NAMALWA (cell line): ENCODE measurements at places on chromosomes 16 and 17.

- no peak for DNase-seq
Observed at GRCh38 chr17:57861000-57861789, 11.4 kb upstream of the MRPS23 start.

- DNase-seq: peak; percentile 58
Observed at GRCh38 chr17:78359997-78360370, at the start of gene SOCS3. TSS of gene SOCS3 (minus strand) at chr17:78360077. CDS start at chr17:78359095, 982 bp downstream.

DNA sequence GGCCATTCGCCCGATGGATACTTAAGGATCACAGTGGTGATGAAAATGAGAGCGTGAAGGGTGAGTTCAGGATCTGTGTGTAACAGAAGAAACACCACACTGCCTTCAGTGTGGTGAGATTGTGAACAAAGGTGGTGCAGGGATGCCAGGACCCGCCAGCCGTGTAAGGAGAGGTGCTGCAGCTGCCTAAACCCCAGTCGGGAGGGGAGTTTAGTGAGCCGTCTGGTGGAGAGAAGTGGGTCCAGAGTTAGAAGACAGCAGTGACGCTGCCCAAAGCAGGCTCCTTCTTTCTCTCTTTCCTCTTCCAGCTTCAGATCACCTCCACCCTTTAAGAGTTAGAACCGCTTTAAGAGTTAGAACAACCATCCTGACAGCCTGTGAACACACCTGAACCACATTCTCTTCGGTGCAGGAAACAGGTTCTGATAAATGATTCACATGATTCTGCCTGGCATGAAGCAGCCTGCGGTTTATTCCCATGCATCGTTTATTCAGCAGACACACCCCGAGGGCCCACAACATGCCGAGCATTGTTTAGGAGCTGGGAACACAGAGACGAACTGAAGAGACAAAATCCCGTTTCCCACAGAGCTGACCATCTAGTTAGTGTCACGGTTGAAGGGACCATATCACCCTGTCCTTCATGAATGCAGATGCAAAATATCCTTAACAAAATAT, 84.0 kb upstream of the DNAH17 start:
- DNase-seq: no peak

DNA sequence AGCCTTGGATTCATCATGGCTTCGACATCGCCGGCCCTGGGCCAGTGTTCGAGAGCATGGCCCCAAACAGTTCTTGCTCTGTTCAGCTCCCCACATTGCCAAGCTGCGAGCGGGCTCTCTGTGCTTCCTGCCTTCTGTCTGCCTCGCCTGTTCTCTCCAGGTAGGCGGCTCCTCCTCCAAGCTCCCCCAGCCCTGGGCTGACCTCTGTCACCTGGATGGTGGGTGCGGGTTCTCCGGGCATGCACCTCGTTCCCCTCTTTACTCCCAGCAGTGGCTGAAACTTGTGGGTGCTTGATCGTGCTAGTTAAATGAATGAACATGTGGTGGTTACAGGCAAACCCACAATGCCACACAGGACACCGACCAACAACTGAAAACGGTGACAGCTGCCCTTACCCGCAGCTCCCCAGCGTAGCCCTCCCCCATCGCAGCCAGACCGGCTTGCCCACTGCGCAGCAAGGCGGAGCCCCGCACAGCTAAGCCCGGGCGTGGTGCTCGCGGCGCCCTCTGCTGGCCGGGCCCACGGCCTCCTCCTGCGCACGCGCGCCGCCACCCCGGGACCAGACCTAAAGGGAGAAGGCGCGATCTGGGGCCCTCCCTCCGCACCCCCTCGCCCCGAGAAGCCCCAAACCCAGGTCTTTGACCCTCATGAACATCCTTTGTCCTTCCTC, 23.0 kb upstream of the EIF1 start:
- peak; percentile 93 for DNase-seq

- no peak for DNase-seq
Observed at GRCh38 chr17:48002916-48003416, 32.1 kb downstream of the CDK5RAP3 start.

GRCh38 chr16:56995136-56995805, 5.9 kb downstream of the NLRC5 start:
- DNase-seq: no peak

DNA sequence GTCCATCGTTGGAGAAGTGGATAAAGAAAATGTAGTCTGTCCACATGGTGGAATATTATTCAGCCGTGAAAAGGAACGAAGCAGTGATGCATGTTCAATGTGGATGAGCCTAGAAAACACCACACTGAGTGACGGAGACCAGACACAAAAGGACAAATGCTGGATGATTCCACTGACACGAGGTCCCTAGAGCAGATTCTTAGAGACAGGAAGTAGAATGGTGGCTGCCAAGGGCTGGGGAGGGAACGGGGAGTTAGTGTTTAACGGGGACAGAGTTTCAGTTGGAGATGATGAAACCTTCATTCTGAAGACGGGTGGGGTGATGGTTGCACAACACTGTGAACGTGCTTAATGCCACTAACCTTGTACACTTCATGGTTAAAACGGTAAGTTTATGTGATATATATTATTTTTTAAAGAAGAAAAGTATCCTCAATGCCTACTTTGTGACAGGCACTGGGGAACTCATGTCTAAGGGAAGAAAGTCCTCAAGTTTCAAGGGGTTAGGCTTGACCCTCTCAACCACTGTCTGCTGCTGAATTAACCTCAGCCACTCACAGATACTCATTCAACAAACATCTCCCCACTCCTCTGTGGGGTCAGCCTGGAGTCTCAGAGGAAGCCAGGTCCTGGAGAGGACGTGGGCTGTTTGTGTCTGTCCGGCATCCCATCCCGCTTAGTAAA, 17.6 kb downstream of the C16orf74 start:
- DNase-seq: no peak

- no peak for DNase-seq
Observed at GRCh38 chr16:67026570-67026969, 2.4 kb upstream of the CBFB start.

DNA sequence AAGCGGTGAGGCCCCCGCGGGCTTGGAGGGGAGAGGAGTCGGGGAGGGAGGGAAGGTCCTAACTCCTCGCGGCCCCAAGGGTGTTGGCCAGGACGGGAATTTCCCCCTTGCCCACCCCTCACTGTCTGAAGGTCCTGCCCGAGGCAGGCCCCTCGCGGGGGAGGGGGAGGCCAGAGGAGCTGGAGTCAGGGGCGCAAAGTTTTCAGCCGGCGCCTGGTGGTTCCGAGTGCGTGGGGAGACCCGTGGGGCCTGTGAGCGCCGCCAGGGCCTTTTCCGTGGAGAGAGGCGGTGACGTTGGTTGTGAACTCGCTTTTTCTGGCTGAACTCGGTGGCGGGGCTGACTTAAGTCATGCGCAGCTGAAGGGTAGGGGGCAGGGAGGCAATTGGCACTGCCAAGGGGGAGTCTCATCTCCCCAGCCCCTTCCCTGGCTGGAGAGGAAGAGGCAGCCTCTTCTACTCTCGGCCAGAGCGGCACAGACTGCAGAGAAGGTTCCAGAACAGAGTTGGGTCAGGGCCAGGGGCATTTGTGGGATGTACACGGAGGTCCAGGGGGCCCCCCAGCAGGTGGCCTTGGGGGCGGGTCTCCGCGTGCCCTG, 1.5 kb downstream of the CACNA1H start:
- no peak for DNase-seq

- DNase-seq: peak; percentile 68
Observed at GRCh38 chr17:39757931-39758873, 20.5 kb downstream of the GRB7 start.

DNA sequence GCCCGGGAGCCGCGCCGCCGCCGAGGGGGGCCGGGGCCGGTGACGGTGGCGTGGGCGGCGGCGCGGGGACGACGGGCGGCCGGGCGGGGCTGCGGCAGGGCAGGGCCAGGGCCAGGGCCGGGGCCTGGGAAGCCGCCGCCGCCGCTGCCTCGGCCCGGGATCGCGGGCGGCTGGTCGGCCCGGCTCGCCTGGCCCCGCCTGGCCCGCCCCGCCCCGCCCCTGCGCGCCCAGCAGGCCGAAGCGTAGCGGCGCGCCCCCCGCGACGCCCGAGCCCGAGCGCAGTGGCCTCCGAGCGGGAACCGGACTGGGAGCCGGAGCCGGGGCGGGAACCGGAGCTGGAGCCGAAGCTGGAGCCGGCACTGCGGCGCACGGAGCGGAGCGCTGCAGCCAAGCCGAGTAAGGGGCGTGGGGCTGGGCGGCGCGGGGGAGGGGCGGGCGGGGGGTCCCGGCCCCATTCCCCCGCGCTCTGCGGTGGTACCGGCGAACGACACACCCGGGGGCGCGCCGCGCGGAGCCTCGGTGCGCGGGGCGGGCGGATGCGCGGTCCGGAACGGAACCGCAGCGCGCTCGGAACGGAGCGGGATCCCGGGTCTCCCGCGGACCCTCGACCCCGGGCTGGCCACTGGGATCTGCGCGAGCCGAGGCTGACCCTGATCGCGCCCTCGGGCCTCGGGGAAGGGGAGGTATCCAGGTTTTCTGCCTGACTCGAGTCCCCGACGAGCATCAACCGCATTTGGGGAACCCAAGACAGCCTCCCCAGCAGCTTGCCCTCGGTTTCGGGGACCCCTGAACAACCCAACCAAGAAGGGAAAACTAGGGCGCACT, at the start of gene BEAN1:
Gene BEAN1 (plus strand): TSS at position 260 of the 825 bp plus-strand sequence. CDS start 10,382 bp downstream, outside the sequence.
- no peak for DNase-seq

- DNase-seq: peak; percentile 75
Observed at GRCh38 chr17:55295411-55296170, 30.8 kb downstream of the HLF start.

- no peak for DNase-seq
Observed at GRCh38 chr16:88988980-88989811, 12.2 kb upstream of the CBFA2T3 start.

DNA sequence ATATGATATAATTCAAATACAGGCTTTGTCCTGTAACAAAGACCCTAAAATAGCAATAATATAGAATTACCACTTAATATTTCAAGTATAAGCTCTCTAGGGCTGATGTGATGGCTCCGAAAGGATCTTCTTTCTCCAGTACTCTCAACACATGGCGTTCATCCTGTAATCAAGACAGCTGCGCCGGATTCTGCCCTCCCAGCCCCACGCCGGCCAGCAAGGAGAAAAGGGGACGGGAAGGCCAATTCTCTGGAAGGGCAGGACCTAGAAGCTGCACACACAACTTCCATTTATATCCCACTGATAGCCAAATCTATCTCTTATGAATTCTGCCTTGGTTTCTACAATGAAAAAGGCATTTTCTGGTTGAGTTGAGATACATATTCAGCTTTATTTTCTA, 32.0 kb downstream of the CCDC182 start:
- no peak for DNase-seq

GRCh38 chr17:66138120-66138519, 53.8 kb downstream of the CEP112 start:
- peak; percentile 23 for DNase-seq

DNA sequence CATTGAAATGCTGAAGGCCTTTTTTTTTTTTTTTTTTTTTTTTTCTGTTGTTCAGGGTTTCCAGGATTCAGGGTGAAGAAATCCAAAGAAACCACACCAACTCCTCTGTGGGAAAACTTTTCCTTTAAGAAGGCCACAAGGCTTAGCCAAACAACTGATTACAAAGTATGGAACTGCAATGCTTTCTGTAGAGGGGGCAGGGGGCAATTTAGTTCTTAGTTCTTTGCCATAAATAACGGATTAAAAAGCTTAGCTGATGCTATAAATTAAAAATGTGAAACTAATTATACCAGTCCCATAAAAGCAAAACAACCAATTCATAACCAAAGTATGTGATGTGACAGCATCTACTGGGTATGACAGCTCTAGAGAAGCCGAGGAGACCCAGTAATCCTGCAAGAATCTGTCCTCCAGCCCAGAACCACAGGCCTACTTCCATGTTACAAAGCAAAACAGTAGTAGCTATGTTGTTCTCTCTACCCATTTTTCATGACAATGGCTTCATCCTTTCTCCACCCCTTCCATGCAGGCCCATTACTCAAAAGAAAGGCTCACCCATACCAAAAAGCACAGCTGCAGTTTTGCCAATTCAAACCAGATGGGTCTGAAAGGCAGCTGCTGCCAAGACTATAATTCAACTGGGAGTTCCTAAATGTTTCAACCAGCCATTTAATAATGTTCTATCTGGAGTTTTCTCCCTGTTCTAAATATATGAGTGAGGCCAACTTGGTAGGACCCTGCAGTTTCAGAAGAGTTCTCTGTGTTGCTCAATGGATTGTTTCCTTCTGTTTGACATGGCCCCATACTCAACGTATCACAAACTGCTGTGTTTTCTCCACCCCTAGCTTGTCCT, 167.1 kb upstream of the ZFHX3 start:
- no peak for DNase-seq

- DNase-seq: no peak
Observed at GRCh38 chr16:51565184-51565583, 414.1 kb upstream of the SALL1 start.

DNA sequence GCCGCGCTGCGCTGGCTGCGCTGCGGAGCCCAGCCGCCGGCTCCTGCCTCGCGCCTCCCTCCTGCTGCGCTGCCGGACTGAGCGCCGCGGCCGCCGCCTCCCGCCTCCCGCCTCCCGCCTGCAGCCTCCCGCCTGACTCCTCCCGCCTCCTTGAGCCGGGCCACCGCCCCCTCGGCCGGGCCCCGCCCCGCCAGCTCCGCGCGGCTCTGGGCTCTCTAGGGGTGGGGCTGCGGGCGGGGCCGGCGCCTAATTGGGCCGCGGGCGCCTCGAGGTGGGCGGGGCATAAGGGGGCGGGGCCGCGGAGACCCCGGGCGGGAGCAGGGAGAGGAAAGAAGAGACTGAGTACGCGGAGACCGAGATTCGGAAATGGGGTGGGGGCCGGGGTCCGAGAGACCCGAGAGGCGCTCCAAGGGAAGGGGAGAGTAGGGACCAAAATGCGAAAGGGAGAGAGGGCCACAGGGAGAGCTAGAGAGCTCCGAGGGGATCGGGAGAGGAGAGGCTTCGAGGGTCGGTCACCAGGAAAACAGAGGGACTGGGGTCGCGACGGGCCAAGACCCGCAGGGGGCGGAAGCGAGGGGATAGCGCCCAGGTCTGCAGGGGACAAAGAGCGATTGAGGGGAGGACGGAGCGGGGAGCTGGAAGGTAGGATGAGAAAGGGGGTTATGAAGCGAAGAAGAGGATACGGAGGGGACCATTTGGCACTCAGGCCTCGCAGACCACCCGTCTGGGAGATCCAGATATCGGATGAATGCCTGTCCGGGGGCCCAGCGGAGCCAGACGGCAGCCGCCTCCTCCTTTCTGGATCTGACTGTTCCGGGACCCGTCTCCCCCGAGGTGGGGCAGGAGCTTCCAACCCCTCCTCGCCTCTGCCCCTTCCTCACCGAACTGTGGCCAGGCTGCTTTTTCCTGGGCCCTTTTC, at the start of gene C1QL1:
Gene C1QL1 (minus strand): TSS at position 79 of the 919 bp plus-strand sequence. CDS start 255 bp downstream, outside the sequence.
- peak; percentile 92 for DNase-seq

DNA sequence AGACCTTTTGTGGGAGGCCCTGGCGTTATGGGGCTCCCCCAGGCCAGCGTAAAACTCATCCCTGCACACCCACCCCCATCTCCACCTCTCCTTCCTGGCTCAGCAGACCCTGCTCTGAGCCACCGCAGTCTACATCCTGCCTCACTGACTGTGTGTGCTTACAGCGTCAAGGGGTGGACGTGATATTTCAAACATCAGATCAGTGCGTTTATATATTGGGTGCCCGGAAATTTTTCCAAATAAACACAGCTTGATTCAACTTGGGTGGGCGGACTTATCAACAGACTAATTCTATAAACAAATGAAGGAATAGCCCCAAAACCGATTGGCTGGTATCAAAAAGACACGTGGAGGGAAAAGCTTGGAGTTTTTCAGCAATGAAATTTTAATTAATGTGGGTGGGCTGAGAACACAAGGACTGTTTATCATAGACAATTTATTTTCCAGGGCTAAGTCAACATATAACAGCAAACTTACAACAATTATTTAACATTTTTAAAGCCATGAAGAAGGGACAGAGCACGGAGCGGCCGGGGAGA, at the start of gene FOXL1:
Gene FOXL1 (plus strand): TSS at position 489 of the 539 bp plus-strand sequence. CDS start 175 bp downstream, outside the sequence.
- DNase-seq: no peak
